ENCODE measurements at places on chromosomes 3 and 15.

- DNase-seq, result no peak
Observed at GRCh38 chr3:179181021-179181472, 32.9 kb downstream of the PIK3CA start.

GRCh38 chr3:124413989-124414598 lies 316.2 kb upstream of the UMPS start:
- no peak for DNase-seq

DNA sequence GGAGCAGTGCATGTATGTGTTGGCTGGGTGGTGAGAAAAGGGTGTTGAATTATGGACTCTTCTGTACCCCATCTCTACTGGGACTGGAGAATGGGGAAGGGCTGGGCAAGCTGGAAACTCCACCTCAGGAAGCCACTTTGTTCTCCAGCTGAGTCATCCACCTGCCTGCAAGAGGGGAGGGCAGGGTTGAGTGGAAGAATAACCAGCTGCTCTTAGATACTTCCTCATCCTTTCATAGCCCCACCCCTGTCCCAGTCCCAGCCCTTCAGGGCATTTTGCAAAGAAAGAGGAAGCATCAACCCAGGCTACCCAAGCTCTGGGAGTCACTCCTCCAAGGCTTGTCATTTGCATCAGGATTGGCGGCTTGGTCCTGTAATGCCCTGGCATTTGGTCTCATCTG lies 33.1 kb downstream of the RAB11A start:
- no peak for DNase-seq

- no peak for DNase-seq
Observed at GRCh38 chr3:112338021-112338726, 5.2 kb downstream of the CD200 start.

- no peak for DNase-seq
Observed at GRCh38 chr3:66393333-66394005, 107.4 kb downstream of the LRIG1 start.

- DNase-seq, result no peak
Observed at GRCh38 chr15:61729646-61730045, 330.6 kb downstream of the VPS13C start.

GRCh38 chr15:68721886-68722285 lies 98.8 kb downstream of the ANP32A start:
- DNase-seq, result no peak

- no peak for DNase-seq
Observed at GRCh38 chr3:119778811-119779210, 3.1 kb upstream of the NR1I2 start.

DNA sequence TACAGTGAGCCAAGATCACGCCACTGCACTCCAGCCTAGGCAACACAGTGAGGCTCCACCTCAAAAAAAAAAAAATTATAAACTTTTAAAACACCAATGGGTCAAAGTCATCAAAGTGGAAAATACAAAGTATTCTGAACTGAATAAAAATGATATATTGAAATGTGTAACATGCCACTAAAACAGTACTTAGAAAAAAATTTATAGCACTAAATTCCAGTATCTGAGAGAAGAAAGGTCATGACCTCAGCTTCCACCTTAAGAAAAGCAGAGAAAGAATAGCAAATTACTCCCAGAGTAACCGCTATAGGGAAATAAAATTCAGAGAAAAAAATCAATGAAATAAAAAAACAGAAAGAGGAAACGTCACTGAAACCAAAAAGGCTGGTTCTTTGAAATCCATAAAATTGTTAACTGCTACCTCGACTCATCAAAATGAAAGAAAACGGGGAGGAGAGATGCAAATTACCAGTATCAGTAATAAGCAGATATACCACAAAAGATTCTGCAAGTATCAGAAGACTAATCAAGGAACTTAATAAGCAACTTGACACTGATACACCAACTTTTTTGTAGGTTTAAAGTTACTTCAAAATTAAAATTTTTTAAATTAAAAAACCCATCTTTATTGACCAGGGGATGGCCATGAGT lies 20.8 kb downstream of the ATP13A3 start:
- no peak for DNase-seq

- peak; percentile 23 for DNase-seq
Observed at GRCh38 chr15:51380999-51381806, 39.7 kb downstream of the GLDN start.

GRCh38 chr3:130425484-130425883 lies 80.0 kb downstream of the COL6A5 start:
- DNase-seq, result no peak

DNA sequence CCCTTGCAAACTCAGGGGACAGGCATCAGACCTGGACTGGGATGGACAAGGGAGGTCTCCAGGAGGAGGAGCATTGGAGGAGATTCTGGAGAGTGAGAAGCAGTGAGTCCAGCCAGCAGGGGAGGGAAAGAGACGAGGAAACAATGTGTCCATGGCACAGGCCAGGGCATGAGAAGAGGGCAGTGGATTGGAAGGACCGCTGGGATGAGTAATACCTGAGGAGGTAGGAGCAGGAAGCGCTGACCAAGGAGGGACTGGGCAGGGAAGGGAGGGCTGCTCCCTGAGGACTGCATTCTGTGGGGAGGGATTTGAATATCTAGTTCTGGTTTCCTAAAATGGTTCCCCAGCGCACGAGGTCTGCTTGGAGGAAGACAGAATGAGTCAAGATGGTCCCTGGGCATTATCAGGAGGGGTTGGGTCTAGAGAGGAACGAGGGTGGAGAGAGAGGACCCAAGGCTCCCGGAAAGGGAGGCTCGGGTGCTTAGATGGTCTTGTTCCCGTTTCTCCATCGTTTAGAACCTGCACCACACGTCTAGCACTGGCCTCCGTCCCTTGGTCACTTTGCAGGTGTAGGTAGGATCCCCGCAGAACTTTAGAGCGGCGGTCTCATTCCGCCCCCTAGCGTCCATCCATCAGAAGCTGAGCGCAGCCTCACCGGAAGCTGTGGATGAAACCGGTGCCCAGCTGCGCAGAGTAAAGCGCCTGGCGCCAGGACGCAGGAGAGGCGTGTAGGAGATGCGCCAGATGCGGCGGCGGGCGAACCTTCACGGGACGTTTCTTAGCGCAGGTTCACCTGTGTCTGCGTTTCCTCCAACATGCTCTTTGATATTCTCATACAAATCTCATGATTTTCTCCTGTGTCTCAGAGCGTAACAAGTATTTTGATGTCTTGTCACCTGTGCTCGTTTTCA lies 190.7 kb upstream of the NDN start:
- peak; percentile 45 for DNase-seq

DNA sequence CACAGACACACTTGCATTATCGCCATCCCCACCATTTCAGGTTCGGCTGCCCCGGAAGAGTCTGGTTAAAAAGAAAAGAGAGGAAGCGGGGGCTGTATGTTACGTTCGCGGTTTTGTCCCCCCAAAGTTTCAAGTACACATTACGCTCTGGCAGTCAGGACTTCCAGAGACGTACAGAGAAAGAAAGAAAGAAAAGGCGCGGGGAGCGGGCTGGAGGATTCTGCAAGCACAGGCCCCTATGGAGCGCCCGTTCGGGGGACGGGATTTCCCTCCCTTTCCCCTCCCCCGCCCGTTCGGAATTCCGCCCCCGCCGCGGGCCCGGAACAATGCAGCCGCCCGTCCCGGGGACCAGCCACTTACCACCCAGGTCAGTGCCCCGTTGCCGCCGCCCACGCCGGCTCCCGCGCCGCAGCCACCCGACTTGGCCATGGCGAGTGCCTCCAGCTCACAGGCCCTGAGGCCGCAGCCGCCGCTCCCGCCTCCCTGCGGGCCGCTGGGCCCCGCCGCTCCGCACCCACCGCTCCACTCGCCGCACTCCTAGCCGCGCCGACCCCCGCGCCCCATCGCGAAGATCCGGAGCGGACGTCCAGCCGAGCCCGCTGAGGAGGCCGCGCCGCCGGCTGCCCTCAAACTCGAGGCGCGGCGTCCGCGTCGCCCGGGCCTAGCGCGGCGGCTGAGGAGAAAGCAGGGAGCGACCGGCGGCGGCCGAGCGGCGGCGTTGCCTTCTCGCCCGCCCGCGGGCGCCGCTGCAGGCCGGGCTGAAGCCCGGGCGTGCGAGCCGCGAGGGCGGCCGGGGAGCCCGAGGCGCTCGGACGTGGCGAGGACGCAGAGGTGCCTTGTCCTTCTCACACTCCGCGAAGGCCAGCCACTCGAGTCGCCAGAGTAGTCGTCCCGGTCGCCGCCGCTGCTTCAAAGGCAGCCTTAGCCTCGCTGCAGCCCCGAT lies 567 bp downstream of the TOP2B start:
- DNase-seq, result peak; percentile 78

GRCh38 chr3:49454898-49455681 lies 15.0 kb upstream of the DAG1 start:
- no peak for DNase-seq

GRCh38 chr15:60634815-60635214 lies 155.9 kb upstream of the ICE2 start:
- DNase-seq, result no peak

DNA sequence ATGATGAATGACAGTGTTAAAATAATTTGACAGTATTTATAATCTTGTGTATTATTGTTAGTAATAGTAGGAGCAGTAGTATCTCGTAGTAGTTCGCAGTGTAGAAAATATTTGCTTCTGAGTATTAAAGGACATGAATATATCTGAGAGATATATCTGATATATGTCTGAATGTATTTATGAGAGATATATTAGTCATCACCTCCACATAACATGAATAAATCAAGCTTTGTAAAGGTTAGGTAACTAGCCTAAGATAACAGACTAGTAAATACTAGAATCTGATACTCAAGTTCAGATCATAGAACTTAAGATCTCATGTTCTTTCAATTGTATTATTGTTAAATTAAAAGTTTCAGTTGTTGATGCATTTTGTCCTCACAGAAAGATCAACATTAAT lies 130.5 kb downstream of the UBE2E2 start:
- DNase-seq, result no peak

DNA sequence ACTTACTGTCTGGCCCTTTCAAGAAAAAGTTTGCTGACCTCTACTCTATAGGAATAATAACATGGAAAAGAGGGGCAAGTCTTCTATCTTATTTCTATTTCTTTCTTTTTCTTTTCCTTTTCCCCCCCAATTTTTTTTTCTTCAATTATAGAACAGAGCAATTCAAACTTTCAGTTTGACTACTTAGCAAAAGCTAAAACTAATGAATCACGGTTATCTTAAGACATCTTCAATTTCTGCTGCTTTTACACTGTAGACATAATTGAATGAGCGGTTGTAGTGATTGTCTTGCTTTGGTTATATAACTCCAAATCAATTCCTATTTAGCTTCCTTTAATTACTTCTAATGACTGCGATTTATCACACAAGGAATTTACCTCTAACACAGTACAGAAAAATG lies 74.3 kb upstream of the P2RY1 start:
- DNase-seq, result no peak

DNA sequence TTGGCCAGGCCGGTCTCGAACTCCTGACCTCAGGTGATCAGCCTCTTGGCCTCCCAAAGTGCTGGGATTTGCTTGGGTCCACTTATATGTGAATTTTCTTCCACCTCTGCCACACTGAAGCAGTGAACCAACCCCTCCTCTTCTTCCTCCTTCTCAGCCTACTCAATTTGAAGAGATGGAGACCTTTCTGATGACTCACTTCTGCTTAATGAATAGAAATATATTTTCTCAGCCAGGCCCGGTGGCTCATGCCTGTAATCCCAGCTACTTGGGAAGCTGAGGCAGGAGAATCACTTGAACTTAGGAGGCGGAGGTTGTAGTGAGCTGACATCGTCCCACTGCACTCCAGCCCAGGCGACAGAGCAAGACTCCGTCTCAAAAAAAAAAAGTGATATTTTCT lies 46.8 kb upstream of the GATM start:
- no peak for DNase-seq

DNA sequence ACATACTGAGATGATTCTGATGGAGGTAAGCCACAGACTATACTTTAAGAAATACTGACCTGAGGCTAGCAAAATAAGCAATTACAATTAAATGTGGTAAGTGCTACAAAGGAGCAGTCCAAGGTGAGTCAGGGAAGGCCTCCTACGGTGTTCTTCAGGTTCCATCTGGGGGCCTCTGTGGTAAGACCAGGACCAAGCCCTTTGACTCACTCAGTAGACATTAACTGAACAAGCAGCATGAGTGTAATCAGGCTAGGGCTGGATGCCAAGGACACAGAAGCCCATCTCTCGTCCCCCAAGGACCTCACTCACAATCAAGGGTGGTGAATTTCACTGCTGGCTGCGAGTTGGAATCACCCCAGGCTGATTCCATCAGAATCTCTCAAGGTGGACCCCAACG lies 37.3 kb downstream of the DZIP1L start:
- no peak for DNase-seq

DNA sequence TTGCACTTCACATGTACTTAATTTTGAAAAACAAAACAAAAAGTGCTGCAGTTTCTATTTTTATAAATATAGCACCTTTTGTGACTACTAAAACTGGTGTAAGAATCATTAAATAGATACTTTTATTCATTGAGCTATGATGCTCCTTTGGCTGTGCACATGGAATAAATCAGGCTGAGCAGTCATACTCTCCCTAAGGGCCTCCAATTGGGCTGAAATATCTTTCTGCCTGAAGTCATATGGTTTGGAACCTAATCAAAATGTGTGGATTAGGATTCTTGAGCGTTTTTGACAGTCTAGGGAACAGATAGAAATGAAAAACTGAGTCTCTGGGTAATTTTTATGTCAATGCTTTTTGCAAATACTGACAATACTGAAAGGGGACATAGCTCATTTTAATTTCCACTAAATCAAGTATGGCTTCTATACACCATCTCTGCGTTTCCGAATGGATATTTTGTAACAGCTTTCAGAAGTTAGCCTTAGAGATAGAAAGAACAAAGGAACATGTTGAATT lies 392.2 kb upstream of the ROBO1 start:
- no peak for DNase-seq

GRCh38 chr3:126039870-126040269 lies 44.1 kb downstream of the SLC41A3 start:
- no peak for DNase-seq

DNA sequence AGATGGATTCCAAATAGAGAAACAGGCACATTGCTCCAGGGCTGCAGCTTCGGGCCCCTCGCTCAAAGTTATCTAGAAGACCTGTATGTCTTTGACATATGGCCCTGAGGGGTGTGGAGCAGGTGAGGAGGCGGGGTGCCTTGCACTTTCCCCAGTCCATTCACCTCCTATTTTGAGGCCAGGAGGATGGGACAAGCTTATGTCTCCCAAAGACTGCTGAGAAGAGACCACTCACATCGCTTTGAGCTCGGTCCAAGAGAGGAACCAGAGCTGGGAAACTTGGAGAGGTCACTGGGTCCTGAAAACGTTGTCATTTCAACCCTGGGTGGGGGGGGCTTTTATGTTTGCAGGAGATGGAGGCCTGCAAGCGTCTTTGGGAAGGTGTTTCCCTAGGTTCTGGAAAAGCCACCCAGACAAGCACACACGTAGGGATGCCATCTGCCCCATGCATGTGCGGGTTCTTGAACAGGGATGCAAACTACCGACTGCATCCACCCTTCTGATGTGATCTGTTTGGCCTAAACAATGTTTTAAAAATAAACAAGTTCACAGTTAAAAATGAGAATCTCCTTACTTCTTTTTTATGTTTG lies 33.7 kb upstream of the SYNM start:
- DNase-seq, result no peak

GRCh38 chr15:52076889-52077781 lies 35.4 kb downstream of the BCL2L10 start:
- no peak for DNase-seq

DNA sequence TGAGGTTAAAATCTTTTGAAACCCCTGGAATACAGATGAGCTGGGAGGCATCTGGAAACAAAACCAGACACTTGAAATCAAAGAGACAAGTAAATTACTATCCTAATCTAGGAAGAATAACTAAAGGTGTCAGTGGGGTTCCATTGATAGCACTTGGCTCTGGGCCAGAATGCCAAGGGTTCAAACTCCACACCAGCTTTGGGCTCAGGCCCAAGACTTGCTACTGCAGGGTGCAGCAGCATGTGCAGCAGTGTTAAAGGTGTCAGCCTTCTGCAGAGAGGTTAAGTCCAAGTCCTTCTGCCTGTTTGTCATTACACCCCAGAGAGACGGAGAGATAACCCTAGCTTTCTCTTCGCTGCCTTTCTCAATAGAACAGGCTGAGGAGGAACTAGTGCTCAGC lies 273.9 kb downstream of the TIGIT start:
- DNase-seq, result no peak
